Neuronal stem cell (in vitro differentiated cells): ENCODE measurements at places on chromosomes 6 and 20.

DNA sequence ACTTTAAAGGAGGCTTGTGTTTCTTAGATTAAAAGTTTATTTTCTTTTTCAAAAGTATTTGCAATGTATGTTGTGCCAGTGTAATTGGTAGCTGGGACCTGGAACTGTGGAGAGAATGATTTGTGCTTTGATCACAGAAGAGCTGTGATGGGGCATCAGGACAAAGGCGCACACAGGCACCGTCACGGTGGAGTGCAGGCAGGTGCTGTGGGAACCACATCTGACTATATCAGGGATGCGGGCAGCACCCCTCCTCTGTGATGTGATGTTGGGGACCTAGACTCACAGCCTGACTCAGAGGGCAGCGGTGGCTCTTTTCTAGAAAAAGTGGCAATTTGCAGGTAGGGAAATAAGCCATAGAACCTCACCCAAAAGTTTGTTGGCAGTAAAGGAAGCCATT, 34.5 kb downstream of the SYTL3 start:
- no peak for DNase-seq

DNA sequence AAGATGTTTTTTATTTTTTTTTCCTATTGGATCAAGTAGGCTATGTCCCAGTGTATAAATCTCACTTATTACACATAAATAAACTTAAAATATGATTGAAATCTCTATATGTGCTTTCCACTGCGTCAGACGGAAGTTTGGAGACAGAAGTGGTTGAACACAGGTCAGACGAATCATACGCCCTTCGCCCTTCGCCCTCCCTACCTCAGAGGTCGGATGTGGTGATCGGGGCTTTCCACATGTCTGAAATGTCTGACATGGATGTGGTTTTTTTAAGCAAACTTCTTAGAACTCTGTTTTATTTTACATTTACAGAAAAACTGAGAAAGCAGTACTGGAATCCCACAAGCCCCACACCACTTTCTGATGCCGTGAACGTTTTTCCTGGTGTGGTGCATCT, 344.4 kb downstream of the THBS2 start:
- no peak for DNase-seq

DNA sequence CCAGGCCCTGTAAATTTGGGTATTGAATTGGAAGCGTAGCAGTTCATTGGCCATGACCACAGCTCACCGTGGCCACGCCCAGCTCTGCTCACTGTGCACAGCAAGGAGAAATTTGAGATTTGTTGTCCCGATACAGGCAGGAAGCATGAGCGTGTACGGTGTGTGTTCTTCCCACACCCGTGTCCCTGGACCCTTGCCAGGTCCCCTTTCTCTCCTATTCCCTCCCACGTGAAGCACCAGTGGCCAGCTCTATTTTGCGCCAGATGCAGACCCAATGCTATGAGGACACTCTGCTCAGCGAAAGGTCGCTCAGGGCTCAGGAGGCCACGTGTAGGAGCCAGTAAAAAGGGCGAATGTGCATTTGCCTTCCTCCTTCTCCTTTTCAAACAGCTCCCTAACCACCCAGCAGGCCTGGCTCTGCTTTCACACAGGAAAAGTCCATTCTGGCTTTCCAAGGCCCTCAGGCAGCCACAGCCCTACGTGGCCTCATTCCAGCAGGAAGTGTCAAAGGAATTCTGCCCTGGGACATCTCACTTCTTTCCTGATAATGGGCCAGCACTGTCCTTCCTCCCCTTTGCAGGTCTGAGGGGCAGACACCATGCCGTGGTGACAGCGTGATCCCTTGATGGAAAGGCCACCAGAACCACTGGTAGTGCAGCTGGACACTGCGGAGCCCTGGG, 499.2 kb upstream of the CDH4 start:
- no peak for DNase-seq

GRCh38 chr20:61808447-61808846, 257.2 kb downstream of the TAF4 start:
- no peak for DNase-seq

DNA sequence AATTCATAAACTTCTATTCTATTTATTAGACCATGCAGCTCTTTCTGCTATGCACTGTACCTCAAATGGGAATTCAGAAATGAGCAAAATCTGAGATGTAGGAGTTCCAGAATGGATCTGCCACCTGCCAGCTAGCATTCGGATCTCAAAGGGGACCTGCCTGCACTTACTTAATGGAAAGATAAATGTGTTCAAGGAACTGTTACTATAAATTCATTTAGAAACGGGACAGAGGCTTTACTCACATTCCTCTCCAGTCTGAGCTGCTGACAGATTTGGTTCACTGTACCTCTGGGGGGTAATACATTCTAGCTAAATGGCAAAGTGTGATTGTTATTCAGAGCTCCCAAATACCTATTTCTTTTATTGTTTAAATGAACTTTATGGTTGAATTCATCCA, 384.1 kb downstream of the GRIK2 start:
- DNase-seq, result no peak

GRCh38 chr6:25454136-25454535, 175.0 kb downstream of the CARMIL1 start:
- DNase-seq, result no peak

DNA sequence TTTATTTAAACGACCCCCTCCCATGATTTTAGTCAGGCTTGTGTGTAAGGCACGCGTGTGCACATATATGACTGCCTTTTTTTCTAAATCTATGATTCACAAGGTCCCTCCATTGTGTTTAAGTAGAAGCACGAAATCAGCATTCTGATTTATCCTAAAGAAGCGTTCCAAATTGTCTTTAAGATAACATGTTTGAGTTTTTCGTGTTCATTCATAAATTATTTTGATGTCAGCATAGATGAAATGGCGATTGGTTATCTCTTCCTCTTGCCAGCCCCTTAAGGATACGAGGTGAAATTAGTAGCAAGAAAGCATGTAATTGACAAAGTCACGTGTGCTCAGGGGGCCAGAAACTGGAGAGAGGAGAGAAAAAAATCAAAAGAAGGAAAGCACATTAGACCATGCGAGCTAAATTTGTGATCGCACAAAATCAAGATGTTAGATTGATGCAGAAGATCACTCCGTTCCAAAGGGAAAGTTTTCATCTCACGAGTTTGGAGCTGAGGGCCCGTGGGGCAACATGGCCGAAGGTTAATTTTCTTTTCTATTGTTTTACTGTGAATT, at the start of gene LIN28B:
Gene LIN28B, plus strand, starts transcription at position 377 of the 564 bp plus-strand sequence. Its CDS starts 144 bp downstream, at position 521.
- DNase-seq, result no peak

DNA sequence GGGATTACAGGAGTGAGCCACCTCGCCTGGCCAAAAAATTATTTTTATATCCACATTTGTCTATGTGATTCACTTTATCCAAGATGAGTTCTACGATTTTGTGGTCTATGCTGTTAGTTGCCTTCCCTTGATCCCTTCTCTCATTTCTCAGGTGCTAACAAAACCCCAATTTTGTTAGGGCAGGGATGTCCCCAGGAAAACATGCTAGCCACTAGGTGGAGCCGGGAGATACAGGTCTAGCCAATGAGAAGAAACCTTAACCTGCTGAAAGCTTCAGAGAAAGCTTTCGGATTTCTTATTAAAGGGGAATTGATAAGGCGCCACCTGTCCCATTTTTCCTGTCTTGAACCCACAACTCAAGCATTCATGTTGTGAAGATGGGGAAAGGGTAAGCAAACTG, 167.4 kb upstream of the OLIG3 start:
- DNase-seq, result no peak

- no peak for DNase-seq
Observed at GRCh38 chr20:59573837-59574236, 30.5 kb upstream of the PHACTR3 start.

DNA sequence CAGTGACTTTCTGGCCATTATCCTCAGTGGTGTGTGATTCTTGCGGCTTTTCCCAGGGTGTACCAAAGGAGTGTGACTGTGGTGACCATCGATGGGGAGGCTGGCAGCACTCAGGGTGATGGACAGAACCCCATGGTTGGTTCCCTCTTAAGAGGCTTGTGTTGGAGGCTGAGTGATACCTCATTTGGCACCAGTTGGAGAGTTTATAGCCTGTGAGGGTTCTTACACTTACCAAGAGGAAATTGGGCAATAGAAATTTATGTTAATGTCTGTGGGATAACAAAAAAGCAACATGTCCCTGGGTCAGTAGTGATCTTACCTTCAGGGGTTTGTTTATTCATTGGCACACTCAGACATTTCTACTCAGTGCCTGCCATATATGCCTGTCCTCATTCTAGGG, 37.2 kb downstream of the DAAM2 start:
- no peak for DNase-seq

GRCh38 chr6:26026833-26027490, 60.3 kb upstream of the HFE start:
- DNase-seq, result peak; percentile 85

DNA sequence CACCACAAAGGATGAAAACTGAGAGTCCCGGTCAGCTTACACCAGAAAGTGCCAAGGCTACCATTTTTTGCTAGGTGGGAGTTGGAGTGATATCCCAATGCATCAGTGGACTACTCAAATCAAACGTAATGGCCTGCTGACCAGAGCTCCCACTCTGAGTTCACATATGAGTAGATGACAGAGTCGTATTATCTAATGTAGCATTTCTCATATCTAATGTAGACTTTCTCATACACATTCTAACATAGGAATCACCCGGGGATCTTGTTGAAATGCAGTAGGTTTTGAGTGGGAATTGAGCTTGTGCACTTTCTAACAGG, 38.4 kb upstream of the FUCA2 start:
- no peak for DNase-seq

DNA sequence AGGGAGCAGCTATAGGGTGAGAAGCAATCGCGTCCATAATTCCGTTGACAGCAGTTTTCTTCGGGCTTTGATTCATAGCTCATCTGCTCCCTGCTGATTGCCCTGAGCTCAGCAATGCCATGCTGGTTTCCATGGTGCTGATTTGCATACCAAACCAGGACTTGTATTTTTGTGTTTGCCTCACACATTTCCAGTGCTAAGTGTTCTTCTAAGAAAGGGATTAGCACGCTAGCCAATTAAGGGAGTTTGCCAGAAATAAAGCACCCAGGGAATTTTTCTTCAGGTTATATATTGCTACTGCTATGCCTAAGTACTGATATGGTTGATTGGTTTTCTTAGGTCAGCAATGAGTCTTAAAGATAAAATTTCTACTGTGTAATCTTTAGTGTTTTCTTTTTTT, 177.6 kb downstream of the PLCB1 start:
- peak; percentile 72 for DNase-seq

- DNase-seq, result no peak
Observed at GRCh38 chr6:49030251-49031020, 432.6 kb downstream of the MMUT start.

GRCh38 chr6:80205404-80205803, 98.9 kb downstream of the BCKDHB start:
- DNase-seq, result no peak

GRCh38 chr20:50730765-50731054, 670 bp upstream of the PARD6B start:
- DNase-seq, result no peak

DNA sequence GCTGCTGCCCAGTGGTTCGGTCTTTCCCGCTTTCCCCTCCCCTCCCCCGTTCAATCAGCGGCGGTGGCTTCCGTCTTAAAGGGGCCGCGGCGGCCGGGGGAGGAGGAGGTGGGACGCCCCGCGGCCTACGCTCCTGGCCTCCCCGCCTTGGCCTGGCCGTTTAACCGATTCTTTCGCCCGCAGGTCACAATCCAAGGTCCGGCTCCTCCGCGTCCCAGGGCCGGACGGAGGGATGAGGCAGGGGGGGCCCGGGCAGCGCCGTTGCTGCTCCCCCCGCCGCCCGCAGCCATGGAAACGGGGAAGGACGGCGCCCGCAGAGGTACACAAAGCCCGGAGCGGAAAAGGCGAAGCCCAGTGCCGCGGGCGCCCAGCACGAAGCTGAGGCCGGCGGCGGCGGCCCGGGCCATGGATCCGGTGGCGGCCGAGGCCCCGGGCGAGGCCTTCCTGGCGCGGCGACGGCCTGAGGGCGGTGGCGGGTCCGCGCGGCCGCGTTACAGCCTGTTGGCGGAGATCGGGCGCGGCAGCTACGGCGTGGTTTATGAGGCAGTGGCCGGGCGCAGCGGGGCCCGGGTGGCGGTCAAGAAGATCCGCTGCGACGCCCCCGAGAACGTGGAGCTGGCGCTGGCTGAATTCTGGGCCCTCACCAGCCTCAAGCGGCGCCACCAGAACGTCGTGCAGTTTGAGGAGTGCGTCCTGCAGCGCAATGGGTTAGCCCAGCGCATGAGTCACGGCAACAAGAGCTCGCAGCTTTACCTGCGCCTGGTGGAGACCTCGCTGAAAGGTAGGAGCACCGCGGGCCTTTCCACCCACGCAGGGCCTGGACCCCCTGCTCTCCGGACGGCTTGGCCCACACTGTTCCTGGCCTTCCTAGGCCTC, 1.2 kb downstream of the STK35 start:
- DNase-seq, result peak; percentile 93

DNA sequence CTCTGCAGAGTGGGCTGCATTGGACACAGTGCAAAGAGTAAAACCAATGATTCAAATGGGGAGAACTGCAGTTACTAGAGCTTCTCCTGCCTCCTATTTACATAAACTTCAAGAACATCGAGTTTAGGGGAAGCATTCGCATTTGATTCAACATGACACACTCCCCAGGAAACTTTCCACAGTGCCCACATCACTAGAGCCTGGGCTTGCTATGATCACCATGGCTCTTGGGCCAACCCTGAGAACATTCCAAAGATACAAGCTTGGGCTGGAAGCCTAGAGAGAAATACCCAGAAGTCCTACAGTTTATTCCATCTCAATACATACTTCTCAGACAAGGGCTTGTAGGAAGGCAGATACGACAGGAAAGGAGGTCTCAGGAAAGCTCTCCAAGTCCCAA, 337.9 kb downstream of the CD83 start:
- no peak for DNase-seq

DNA sequence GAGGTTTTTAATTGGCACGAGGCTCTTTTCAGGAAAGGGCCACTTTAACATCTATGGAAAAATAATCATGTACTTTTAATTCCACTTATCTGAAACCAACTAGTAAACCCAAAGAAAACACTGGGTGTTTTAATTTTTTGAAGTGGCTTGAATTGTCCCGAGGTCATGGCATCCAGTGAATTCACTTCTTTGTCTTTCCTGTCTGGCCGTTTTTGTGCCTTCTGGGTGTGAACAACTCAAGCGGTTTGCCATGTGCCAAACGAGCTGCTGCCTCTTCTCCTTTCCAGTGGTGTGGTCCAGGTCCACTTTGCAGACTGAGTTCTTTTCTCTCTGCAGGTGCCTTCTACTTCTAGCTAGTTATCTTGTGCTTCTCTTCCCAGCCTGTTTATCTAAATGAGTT, 117.5 kb downstream of the PLCB4 start:
- no peak for DNase-seq

DNA sequence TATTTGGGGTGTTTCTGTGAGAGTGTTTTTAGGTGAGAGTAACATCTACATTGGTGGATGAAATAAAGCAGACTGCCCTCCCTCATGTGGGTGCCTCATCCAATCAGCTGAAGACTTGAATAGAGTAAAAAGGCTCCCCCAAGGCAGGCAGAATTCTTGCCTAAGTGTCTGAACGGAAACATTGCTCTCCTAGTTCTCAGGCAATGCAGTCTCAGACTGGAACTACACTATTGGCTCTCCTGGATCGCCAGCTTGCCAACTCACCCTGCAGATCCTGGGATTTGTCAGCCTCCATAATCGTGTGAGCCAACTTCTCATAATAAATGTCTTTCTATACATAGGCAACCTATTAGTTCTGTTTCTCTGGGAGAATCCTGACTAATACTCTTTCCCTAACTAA, 5.5 kb upstream of the TMEM170B start:
- DNase-seq, result no peak
